ENCODE measurements at places on chromosomes 6 and 20.

- DNase-seq = no peak
Measured at GRCh38 chr6:165926378-165926777, 241.3 kb downstream of the TBXT start.

DNA sequence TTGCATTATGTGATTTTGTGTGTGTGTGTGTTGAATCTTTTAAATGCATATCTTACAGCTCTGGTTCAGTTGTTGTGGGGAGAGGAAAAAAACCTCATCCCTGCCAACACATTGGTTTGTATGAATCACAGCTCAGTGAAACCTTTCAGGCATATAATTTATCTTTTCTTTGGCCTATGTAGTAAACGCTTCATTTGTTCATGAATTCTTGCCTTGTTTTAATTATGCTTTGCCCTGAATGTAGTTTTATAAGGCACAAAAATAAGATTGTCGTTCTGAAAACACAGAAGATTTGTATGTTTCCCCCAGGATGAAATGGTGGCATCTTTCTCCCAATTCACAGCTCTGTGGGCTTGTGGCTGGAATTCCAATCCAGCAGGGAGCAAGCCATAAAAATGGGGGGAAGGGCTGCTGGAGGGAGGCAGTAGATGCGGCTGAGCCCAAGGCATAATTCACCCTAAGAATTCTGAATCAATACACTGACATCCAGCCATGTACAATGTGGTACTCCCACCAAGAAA, 45.1 kb downstream of the BCAS1 start:
- no peak for DNase-seq

- peak; percentile 76 for DNase-seq
Measured at GRCh38 chr6:692356-692851, 535 bp downstream of the EXOC2 start.

- peak; percentile 9 for DNase-seq
Measured at GRCh38 chr20:20003031-20003954, 13.9 kb upstream of the NAA20 start.

GRCh38 chr6:7615611-7616383, 25.8 kb downstream of the SNRNP48 start:
- DNase-seq = no peak

Measured in T-helper 2 cell treated with Interferon-gamma antibody and Interleukin-4, amounts not matched to agents 5 μg/mL and 100 μg/mL, for 36 hours (primary cell).